ENCODE measurements at places on chromosomes 6 and 20.

DNA sequence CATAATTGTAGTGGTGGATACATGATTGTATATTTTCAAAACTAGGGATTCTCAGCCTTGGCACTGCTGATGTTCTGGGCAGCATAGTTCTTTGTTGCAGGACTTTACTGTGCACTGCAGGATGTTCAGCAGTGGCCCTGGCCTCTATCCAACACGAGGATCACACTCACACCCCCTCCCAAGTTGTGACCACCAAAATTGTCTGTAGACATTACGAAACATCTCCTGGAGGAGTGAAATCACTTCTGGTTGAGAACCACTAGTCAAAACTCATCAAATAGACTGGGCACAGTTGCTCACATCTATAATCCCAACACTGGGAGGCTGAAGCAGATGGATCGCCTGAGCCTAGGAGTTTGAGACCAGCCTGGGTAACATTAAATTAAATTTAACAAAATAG, 123.1 kb upstream of the CDYL start:
- DNase-seq: no peak

DNA sequence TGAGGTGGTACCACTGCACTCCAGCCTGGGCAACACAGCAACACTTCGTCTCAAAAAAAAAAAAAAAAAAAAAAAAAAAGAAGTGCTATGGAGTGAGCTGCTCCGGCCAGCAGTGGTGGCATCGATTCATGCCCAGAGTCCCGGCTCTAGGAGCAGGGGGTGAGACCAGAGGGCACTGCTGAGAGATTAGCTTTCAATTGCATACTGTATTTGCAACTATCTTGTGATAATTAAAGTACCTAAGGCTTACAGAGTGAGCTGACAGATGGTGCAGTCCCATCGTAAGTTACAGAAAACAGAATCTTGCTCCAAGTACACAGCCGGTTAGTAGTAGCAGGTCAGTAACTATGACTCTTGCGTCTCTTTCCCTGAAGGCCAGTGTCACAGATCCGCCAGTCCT, 31.5 kb downstream of the TMEM14B start:
- no peak for DNase-seq

GRCh38 chr6:24936641-24937317, 1.0 kb upstream of the RIPOR2 start:
- DNase-seq: no peak

- DNase-seq: peak; percentile 85
These were observed 36.5 kb upstream of the MLN start for GRCh38 chr6:33840048-33840926.

DNA sequence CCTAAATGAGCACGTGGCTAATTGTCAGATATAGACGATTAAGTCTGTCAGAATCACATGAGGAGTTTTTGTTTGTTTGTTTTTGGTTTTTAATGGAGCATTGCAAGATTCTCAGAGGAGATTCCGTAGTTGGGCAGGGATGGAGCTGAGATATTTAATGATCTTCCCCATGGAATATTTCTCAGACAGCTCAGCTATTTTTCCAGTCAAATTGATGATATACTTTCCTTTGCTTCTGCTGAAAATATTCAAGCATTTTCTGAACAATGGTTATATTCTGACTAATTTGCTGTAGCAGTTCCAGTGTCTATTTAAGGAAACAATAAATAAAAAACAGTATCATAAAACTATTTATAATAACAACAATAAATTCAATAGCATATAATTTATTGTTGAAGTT, 348.4 kb downstream of the KIF16B start:
- no peak for DNase-seq

GRCh38 chr6:122872311-122872710, 83.3 kb downstream of the SMPDL3A start:
- DNase-seq: no peak

DNA sequence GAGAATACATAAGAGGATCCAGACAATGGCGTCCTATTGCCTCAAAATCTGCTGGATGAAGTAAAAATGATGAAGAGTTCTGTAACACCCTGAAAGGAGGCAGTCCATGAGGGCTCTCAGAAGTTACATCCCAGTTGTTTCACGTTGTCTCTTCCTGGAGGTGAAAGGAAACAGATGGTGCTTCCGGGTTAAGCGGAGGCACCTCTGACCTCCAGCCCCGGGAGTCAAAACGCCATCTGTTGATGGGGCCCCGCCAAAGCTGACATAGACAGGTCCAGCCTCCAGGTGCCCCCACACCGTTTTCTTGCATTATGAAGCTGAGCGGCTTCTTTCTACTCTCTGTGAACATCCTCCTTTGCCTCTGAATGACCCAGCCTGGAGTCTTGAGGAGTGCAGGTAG, 9.5 kb downstream of the SEMG2 start:
- DNase-seq: no peak

- DNase-seq: no peak
These were observed 31.3 kb upstream of the MYLIP start for GRCh38 chr6:16097382-16098171.

- no peak for DNase-seq
These were observed 155.4 kb downstream of the SYCP2 start for GRCh38 chr20:59777814-59778575.

DNA sequence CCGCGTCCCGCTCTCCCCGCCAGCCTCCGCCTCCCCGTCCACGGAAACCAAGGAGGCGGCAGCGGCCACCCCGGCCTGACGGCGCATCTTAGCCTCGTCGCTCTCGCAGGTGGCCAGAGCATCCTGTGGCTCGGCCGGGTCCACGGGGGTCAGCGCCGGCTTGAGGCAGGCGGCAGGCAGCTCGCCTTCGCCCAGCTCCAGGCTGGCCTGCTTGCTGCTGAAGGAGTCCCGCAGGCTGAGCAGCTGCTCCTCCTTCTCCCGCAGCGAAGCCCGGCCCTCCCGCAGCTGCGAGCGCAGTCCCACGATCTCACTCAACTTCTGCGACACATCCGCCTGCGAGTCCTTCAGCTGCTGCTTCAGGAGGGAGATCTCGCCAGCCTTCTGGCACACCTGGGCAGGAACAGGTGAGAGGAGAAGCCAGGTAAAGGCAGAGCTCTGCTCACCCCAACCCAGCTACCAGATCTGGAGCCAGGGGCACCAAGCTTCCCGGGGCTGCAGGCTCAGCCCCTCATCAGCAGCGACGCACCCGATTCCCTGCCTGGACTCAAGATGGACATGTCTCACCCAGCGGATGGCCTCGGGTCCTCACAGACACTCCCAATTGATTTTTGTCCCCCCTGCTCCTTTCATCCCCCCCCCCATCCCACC, 5.2 kb upstream of the FASTKD5 start:
- no peak for DNase-seq

- DNase-seq: no peak
These were observed 60.8 kb upstream of the HBS1L start for GRCh38 chr6:135115411-135115810.

GRCh38 chr6:150684714-150685459, 85.2 kb downstream of the PLEKHG1 start:
- DNase-seq: no peak

DNA sequence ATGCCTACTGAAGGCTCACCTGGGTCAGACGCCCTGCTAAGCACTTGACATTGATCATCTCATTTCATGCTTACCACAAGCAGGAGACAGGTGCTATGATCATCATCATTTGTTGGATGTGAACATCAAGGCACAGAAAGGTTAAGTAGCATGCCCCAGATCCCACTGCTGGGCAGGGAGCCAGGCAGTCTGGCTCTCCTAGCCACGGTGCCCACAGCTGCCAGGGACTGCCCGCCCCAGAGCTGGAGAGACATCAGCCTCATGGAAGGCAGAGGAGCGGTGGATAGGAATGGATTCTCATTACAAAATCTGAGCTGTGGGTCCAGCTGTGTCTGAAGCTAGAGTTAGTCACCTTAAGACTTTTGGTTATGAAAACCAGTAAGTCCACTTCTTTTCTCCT, 3.6 kb downstream of the SULF2 start:
- DNase-seq: no peak

GRCh38 chr6:102981490-102982015, 1588.0 kb downstream of the GRIK2 start:
- DNase-seq: no peak

GRCh38 chr6:51166914-51167313, 348.2 kb downstream of the TFAP2B start:
- peak; percentile 17 for DNase-seq

DNA sequence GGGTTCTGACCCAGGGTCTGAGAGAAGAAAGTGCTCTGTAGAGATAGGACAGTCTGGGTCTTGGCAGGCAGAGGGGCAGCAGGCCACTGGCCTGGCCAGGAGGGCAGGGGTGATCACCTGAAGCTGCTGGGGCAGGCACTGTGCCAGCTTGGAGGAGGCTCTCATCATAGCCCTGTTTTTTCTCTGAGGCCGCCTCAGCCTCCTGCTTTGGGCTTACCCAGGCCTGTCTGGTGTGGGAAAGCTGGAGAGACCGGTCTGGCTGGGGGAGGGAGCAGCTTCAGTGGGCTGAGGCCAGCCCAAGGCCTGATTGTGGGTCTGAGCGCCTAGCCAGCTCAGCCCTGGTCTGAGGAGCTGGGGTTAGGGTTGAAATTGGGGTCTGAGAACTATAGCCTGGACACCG, 3.9 kb downstream of the LPIN3 start:
- DNase-seq: no peak

GRCh38 chr6:3451498-3451897, 5.4 kb downstream of the SLC22A23 start:
- no peak for DNase-seq

DNA sequence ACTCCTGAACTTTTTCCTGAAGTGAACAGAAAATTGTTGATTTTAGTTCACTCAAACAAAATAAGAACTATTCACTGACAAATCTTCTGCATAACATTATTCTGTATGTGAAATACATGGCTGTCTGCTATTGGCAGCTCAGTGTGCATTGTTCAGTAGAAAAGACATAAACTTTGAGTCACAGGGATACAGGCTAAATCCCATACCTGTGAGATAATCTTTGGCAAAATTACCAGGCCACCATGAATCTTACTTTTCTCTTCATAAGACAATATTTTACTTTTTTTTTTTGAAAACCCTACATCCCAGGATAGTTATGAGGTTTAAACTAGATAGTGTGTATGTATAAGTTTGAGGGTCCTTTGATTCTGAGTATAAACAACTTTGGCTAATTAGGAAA, 224.8 kb downstream of the GRM1 start:
- no peak for DNase-seq

DNA sequence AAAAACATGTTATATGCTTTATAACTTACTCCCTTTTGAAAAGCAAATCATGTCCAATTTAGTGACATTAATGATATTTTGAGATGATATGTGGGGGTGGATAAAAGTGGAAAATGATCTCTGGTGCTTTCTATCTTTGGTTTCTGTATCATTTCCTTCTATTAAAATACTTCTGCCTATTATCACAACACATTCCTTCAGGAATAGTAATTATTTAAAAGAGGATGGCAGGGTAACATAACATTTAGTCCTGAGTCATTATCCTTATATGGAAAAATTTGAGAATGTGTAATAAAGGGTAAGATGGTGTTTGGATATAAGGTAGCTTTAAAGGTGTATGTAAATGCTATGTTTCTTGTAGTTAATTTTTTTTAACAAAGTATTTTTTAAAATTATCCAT, 657.7 kb downstream of the PHF3 start:
- DNase-seq: no peak

DNA sequence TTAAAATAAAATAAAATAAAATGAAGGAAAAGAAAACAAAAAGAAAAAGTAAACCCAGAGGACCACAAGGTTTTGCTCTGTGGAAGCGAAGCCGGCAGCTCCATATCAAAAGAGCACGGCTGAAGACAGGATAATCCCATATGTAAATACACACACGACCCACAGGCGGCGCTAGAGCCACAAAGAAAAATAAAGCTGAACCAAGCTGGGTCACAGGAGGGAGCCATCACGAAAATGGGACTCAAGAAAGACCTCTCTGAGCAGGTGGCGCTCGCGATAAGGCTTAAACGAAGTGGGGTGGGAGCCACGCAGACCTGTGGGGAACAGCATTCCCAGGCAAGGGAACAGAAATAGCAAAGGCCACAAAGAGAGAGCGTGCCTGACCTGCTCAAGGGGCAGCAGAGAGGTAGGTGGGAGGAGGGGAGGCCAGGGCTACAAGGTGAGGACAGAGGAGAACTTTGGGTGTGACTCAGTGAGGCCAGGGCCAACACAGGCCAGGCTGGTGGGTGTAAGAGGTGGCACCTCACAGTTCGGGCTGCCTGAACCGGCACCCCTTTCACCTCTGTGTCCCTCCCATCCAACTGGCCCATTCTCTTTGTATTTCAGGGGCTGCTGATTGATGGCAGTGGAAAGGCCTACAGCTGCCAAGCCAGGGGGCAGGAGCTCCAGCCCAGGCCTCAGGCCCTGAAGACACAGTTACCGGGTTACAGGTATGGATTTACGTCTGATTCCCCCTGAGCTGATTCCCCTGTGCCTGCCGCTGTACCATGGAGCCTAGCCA, 26.0 kb downstream of the PTGIS start:
- DNase-seq: peak; percentile 82

DNA sequence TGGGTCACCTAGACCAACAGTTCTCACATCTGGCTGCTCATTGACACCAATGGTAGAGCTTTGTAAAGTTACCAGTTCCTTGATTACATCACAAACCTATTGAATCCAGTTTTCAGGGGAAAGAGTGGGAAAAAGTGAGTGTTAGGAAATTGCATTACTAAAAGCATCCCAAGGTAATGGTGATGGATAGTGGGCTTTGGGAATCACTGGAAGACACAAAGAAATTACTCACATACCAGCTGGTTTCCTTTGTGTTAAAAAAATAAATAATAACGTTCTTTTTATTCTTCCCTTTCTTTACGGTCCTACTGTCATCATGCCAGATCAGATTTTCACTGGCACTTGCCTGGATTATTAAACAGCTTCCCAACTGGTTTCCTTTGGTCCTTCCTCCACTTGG, 370.7 kb downstream of the RFPL4B start:
- no peak for DNase-seq

- no peak for DNase-seq
These were observed 13.3 kb upstream of the ENPP5 start for GRCh38 chr6:46184114-46184513.

DNA sequence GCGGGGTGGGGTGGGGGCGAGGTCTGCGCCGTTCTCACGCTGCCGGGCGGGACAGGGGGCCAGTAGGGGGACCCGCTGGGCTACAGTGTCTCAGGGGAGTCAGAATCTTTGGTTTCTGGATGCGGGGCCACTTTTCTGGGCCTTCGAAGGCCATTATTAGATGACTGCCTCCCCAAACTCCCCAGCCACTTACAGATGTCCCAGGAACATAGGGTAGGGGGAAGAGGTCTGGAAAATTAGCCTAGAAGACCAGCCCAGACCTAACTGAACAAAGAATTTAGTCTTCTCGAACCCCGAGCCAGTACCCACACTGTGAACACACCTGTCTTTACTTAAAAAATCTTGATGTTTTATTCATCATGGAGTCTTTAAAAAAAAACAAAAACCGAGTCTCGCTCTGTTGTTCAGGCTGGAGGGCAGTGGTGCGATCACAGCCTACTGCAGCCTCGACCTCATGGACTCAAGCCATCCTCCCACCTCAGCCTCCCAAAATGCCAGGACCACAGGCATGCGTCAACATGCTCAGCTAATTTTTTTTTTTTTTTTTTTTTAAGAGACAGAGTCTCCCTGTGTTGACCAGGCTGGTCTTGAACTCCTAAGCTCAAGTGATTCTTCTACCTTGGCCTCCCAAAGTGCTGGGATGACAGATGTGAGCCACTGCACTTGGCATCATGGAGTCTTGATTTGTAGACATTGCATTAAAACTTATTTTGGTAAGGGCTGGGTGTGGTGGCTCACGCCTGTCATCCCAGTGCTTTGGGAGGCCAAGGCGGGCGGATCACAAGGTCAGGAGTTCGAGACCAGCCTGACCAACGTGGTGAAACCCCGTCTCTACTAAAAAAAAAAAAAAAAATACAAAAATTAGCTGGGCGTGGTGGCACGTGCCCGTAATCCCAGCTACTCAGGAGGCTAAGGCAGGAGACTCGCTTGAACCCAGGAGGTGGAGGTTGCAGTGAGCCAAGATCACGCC, 3.3 kb upstream of the SLC29A1 start:
- no peak for DNase-seq

GRCh38 chr6:144793744-144794143, 508.6 kb downstream of the UTRN start:
- no peak for DNase-seq
